ENCODE measurements at places on chromosomes 16 and 17.

GRCh38 chr16:50263060-50263909 lies 3.1 kb upstream of the ADCY7 start:
- no peak for DNase-seq

DNA sequence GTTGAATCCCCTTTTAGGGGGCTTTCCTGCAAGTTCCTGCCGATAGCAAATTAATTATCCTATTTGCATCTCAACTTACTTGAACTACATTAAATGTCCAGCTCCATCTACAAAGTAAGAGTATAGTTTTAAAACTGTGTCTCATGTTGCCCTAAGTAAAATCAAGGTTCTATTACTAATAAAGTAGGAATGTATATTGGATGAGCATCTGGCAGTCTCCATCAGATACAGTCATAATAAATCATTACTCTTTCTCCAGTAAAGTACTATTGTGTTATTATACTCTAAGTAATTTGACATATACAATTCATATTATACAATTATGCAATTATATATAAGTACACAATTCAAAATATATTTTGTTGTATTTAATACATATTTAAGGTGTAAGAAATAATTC lies 249.3 kb downstream of the CEP112 start:
- no peak for DNase-seq

DNA sequence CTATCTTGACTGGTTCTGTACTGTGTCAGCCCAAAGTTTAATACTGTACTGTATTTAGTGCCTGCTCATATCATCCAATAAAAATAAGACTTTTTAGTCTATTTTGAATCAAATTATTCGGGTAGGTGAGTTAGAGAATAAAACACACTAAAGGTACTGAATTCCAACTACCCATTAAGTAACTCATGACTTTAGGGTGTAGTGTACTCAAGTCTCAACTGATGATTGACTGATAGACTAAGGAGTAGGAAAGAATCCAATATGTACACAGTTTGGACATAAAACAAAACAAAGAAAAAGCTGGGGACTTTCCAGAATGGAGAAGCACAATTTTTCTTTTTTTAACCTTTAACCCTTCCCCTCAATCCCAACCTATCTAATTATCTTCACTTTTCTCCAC lies 4.1 kb downstream of the EZH1 start:
- no peak for DNase-seq

GRCh38 chr17:8503368-8503767 lies 67.7 kb downstream of the NDEL1 start:
- no peak for DNase-seq

DNA sequence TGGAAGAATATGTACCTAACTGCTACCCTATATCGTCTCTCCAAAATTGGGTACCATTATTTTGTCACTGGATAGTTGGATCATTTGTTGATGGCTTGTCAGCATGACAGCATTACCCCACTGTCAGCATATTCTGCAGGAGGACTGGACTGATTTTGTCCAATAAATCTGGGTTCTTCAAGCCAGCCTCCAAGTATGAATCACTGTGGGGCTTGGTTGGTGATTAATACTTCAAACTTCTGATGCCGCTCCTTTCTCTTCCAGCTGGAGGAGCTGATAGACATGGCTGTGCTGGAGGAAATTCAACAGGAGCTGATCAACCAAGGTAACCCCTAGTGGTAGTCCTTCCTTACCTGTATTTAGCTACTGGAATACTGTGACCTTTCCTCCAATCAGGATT lies 2.5 kb downstream of the RPAIN start:
- DNase-seq, result no peak

GRCh38 chr17:40582328-40582901 lies 17.1 kb upstream of the CCR7 start:
- DNase-seq, result peak; percentile 54

- DNase-seq, result no peak
These were observed 896.2 kb downstream of the CDH11 start for GRCh38 chr16:64225696-64226095.

- no peak for DNase-seq
These were observed 34.3 kb upstream of the WSCD1 start for GRCh38 chr17:6035801-6036394.

Measured in central memory CD8-positive, alpha-beta T cell (primary cell).